NB4 (cell line): ENCODE measurements at places on chromosomes 11 and 22.

DNA sequence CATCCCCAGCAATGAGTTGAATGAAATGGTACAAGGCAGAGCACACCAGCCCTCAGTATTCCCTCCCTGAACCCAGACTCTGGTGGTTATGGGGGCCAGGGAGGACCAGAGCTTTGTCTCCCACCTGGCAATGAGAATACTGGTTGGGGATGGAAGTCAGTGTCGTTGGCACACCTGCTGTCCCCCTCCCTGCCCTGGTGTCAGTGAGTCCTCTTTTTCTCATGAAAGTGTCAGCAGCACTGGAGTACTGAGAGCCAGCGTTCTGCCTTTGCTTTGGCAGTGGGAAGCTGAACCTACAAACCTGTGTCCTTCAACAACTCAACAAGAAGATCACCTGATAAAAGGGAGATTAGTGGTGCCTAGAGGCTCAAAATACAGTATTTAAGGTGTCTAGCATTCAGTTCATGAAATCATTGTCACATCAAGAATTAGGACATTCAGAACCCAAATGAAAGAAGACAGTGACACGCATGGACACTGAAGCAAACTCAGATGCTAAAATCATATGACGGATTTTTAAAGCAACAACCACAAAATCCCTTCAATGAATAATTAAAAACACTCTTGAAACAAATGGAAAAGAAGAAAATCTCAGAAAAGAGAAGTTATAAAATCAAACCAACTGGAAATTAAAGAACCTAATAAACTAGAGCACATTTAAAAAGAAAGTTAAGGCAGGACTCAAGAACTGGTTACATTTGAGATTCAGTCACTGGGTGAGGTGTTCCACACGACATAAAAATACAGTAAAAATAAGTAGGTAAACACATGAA is 77.5 kb upstream of the VPREB1 start:
- DNase-seq = no peak

- DNase-seq = no peak
Observed at GRCh38 chr22:50611341-50612060, 10.9 kb downstream of the MAPK8IP2 start.

DNA sequence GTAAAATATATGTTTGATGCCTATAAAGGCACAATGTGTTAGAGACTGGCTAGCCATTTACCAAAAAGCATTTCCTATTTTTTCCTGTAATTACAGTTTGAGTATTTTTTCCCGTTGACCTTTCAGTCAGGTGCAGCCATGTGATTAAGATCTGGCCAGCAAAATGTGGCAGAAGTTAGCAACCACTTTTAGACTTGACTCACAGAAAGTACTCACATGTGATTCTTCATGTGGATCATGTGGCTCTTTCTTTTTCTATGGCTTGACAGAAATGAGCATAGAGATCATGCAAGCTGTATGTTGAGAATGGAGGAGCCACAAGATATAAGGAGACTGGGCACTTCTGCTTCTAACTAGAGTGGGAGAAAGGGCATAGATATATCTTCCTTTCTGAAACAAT is 27.3 kb upstream of the RAB38 start:
- DNase-seq = no peak

GRCh38 chr22:28934026-28934425 is 50.7 kb downstream of the ZNRF3 start:
- no peak for DNase-seq

DNA sequence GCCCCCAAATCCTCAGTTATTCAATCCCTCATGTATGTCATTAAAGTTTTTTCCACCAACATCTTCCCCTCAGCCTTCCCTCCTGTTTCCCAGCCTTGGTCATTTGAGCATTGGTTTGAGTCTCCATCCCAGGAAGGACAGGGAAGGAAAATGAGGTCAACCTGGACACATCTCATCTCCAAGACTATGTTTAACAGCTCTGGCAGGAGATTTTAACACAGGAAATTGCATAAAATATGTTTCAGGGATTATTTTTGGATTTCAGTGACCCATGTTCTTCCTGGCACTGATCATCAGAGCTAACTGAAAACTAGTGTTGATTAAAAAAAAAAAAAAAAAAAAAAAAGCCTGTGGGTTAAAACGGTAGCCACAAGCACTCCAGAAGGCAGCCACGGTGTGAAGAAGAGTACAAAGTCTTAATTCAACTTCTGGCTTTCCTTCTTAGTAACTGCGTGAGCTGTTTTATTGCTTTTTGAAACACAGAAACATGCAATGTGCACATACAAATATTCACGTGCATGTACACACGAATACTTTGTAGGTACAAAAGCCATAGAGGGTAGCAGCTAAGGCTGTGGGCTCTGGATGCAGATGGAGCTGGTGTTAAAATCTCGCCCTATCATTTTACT is 164.4 kb upstream of the DDI1 start:
- no peak for DNase-seq

DNA sequence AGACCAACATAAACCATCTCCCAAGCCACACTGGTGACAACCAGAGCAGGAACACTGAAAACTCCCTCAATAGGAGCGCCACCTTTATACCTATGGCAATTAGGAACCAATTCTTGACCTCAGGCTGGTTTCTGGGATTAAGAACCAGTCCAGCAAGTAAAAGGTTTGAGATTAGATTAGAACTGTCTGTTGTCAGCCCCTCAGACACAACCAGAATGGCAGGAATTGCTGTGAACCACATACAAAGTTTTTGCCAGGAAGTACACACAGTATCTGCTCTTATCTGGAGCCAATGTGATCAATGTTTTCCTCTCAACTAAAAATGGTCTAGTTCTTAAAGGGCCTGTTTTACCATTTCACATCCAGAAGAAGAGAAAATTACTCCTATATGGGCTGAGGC is 55.2 kb downstream of the RBFOX2 start:
- no peak for DNase-seq

- no peak for DNase-seq
Observed at GRCh38 chr11:96145163-96145585, 197.8 kb downstream of the MAML2 start.

DNA sequence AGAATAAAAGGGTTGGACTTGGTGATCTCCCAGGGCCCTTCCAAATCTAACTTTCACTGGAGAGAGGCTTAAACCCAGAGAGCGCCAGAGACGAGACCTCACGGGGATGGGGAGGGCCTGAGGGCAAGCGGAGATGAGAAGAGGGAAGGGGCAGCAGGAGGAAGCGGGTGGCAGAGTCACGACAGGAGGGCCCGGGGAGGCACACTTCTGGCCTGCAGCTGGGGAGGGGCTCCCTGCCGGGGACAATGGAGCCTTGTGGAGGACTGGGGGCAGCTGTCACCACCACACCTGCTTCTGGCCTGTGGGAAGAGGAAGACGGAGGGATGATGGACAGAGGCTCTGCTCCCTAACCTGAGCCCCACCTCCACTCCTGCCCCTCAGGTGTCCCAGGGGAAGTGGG is 40.2 kb downstream of the PDE2A start:
- DNase-seq = no peak

- no peak for DNase-seq
Observed at GRCh38 chr11:16296273-16296672, 60.1 kb downstream of the SOX6 start.
